ENCODE measurements at places on chromosomes 1 and 21. TPM values are rescaled to one million over a fixed set of nuclear protein-coding genes. Genes with fewer than 3 reads are reported as not detected.
A peak's percentile ranks its signal among the peaks of the same experiment; 100 is the strongest.

GRCh38 chr1:70672442-70672888 is 261.4 kb downstream of the CTH start:
- no peak for DNase-seq

The HORMAD1 gene
- polyA plus RNA-seq, result not detected

DNA sequence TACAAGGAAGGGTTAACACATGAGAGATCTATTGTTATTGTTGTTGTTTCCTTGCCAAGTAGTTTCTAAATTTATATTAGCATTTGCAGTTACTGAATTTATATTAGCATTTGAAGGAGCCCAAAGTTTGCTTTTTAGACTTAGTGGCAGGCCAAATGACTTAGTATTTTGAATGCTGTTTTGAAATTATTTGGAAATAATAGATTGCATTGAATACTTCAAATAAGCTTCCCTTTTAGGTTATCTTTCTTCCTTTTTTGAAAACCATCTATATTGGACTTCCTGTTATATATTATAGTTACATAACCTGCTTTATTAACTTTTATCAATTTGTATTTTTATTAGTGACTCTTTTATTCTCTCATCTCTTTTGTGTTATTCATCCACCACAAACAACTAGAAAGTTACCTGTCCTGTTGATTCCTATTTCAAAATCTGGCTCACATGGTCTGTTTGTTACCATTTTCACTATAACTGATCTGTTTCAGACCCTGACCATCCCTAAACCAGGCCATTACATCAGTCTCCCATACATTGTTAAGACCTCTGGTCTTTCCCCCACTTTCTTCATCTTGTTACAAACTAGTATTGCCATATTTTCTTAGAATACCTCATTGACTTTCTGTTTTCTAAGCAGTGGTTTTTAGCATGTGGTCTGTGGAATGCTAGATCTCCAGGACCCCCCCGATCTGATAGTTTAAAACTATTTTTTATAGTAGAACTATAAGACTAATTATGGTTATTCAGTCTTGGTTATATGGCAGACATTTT is 185.2 kb downstream of the RASAL2 start:
- no peak for DNase-seq

- no peak for DNase-seq
These were observed 19.1 kb upstream of the AZIN2 start for GRCh38 chr1:33061834-33062233.

GRCh38 chr1:234769284-234769985 is 159.5 kb upstream of the IRF2BP2 start:
- no peak for DNase-seq

- DNase-seq, result no peak
These were observed 2.0 kb upstream of the SYT6 start for GRCh38 chr1:114155706-114156105.

- no peak for DNase-seq
These were observed 7.5 kb downstream of the DISP3 start for GRCh38 chr1:11486231-11487009.

DNA sequence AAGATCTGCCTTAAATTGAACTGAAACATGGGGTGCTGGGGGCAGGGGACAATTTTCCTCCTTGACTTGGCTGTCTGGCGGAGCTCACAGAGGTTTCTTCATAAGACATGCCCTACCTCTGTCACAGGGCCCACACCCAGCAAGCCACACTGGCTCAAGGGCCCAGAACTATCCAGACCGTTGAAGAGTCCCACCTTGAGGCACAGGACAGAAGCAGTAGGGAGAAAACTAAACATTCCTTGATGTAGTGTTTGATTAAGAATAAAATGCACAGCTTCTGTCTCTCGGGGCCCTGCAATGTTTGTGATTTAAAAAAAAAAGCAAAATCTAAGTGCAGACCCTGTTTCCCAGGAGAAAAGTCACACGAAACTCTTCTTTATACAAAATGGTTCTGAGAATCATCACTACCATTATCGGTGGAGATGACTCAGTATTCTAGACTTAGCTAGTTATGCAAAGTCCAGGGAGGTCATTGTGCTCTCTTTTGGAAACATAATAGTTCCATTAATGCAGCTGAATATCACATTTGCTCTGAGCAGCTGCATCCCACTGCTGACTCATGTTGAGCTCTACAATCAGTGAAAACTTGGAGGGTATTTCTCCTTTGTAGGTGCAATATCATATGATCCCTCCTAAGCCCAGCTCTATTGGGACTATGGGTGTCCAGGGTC is 53.6 kb upstream of the DIRAS3 start:
- DNase-seq, result no peak

- DNase-seq, result no peak
These were observed 195.1 kb upstream of the SAMSN1 start for GRCh38 chr21:14741256-14741655.

The SIPA1L2 gene
- polyA plus RNA-seq, result 26.6 TPM

GRCh38 chr21:36966066-36966820 is at the start of gene HLCS:
HLCS (minus strand) TSS chr21:36966669; CDS start chr21:36966638, 31 bp downstream.
- DNase-seq, result no peak

DNA sequence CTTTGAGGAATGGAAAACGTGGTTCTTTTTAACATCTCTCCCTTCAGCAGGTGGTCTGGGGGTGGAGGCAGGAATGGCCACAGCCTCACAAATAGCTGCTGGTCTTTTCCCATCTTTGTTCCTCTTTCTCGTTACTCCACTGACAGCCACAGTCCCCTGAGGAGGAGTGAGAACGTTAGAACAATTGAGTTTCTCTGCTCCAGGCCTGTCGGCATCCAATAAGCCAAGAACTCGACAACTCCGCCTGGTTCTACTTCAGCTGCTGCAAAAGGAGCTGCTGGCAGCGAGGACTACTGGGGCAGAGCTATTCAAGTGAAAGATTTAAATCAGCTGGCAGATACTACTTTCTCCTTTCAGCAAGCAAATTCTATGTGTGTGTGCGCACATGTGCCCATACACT is 169.5 kb upstream of the GALNT2 start:
- no peak for DNase-seq

DNA sequence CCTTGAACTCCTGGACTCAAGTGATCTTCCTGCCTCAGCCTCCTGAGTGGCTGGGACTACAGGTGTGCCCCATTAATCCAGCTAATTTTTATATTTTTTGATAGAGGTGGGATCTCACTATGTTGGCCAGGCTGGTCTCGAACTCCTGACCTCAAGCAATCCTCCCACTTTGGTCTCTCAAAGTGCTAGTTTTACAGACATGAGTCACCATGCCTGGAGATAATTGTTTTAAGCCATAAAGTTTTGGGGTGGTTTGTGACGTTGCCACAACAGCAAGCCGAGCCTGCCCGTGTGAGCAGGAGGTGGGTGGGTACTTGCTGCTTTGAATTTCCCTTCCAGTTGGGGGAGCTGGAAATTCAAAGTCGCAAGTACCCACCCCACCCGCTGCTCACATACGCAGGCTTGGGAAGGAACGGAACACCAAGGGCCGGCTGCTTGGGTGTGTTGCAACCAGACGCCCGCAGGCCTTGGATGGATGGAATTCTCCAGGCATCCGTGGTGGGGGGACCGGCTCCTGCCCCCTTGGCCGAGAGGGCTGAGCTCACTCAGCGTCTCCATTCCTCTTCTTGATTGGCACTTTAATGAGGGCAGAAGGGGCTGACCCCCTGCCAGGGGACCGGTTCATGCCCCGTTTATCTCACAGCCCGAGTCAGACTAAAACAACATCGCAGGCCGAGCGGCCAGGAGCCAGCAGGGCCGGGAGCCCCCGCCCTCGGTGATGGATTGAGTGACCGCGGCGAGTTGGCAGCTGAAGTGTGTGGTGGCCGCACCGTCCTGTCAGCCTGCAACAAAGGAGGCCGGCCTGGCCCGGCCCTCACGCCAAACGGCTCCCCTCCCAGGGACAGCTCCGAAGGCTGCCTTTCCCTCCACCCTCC is 78.1 kb downstream of the DHRS3 start:
- peak; percentile 75 for DNase-seq

DNA sequence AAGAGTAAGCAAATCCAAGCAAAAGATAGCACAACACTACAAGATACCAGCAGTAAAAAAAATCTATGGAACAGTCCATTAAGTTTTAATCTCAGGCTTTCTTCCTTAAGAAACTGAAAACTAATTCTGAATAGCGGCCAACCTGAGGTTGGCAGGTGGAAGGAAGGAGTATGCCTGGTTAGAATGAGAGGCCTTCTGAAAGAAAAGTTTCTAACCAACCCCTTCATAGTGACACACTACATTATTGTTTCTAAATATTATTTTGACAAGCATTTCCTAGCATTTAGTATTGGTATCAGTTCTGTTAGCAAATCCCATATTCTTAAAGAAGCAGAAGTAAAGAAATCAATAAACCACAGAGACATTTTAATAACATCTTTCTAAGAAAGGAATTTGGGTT is 205.7 kb upstream of the PTBP2 start:
- DNase-seq, result no peak

DNA sequence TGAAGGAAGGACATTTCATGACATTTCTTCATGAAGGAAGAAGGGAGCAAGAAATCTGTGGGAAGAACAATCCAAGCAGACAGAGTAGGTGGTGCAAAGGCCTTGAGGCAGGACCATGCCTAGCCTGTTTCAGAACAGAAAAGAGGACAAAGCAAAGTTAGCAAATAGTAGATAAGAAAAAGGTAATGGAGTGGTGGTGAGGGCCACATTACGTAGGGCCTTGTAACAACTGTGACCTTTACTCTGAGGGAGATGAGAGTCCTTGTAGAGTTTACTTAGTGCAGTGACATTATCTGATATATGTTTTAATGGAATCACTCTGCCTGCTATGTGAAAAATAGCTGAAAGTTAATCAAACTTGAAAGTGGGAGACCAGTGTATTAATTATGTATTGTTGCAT is 6.4 kb upstream of the TSNAX start:
- DNase-seq, result no peak

The SAMSN1 gene
- polyA plus RNA-seq, result 6.7 TPM
